NAMALWA (cell line): ENCODE measurements at places on chromosomes 3 and 15.

GRCh38 chr3:148642214-148642613 lies 55.5 kb upstream of the AGTR1 start:
- no peak for DNase-seq

DNA sequence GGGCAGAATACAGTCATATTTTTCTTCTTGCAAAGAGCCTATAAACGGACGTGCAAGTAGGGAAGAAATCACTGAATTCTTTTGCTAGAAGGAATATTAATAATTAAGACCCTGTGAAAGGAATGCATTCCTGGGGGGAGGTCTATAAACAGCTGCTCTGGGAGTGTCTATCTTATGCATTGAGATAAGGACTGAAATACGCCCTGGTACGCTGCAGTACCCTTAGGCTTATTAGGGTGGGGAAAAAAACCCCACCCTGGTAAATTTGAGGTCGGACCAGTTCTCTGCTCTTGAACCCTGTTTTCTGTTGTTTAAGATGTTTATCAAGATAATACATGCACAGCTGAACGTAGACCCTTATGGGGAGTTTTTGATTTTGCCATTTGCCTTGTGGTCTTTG lies 100.0 kb upstream of the KBTBD8 start:
- DNase-seq, result no peak

DNA sequence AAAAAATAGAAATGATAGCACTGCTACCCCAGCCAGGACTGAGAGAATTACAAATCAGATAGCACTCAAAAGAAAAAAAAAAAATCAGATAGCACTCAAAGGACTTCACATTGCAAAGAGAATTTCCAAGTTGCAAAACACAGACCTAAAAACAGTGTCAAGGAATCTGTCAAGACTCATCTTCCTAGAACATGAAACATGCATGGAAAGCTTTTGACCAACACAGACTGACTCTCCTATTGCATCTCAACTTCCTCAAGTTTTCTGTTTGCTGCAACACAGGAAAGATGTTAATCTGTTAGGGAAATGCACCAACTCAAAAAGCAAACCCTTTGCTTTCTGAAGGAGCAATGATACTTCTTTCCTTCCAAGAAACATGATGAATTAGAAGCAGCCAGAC lies 42.3 kb downstream of the RAB27A start:
- DNase-seq, result no peak

GRCh38 chr3:118817748-118818165 lies 216.9 kb downstream of the IGSF11 start:
- peak; percentile 71 for DNase-seq

DNA sequence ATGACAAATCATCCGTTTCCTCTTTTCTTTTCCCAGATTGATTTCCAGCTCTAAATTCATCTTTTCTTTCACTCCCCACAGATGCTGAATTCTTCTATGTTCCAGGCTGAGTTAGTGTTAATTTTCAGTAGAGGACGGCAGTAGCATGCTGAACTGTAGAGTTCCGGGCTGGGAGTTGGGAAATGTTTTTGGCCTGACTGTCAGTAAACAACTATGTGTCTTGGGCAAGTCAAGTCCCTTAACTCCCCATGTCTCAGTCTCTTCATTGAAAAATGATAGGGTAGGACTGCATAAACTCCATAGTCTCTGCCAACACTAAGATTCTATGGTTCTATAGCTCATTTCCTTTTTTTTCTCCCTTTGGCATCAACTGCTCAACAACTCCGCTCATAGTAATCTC lies 333.9 kb downstream of the TIGIT start:
- DNase-seq, result no peak

DNA sequence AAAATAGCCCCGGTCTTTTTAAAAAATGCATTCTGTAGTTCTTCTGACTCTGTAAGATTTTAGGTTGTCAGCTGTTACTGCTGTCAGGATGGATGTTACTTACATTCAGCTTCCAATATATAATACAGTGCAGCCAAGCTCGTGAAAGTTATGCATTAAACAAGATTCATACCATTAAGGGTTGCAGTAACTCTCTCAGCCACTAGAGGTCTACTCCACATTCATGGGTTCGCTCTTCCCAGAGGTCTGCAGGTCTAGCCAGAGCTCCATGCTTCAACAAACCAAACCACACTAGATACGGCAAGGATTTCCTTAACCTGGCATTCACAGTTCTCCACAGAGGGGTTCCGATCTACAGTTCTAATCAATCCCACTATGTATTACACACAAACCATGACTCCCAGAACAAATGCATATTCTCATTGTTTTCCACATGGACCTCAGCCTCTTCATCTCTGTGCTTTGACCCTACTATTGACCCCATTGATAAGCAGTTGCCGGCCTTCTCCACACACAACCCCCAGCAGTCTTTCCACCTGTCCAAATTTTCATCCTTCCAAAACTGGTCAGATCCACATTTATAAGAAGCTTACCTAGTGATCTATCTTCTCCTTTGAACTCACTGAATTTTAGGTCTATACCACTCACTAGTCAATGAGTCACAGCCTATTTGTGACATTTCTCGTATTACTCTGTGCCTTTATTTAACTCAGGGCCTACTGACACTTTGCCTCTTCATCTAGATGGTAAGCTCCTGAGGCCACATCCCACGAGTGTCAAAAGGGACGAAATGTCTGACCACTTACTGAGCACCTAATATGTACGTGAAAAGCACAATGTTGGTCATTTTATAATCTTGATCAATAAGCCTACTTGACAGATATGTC lies 33.7 kb downstream of the RORA start:
- peak; percentile 60 for DNase-seq

GRCh38 chr15:75842722-75843677 lies at the start of gene UBE2Q2:
TSS of gene UBE2Q2 (plus strand) at chr15:75843447. CDS start at chr15:75843667, 220 bp downstream.
- DNase-seq, result peak; percentile 78

GRCh38 chr15:66236806-66237375 lies 16.7 kb downstream of the MEGF11 start:
- DNase-seq, result no peak

GRCh38 chr3:135549928-135550494 lies 415.5 kb upstream of the PPP2R3A start:
- no peak for DNase-seq

GRCh38 chr15:64197425-64197824 lies 34.6 kb upstream of the PPIB start:
- no peak for DNase-seq
